ENCODE measurements at places on chromosomes 5 and 9.
A peak's percentile ranks its signal among the peaks of the same experiment; 100 is the strongest.

- DNase-seq: peak; percentile 70
Measured at GRCh38 chr9:127776195-127776923, 2.1 kb downstream of the SH2D3C start.

DNA sequence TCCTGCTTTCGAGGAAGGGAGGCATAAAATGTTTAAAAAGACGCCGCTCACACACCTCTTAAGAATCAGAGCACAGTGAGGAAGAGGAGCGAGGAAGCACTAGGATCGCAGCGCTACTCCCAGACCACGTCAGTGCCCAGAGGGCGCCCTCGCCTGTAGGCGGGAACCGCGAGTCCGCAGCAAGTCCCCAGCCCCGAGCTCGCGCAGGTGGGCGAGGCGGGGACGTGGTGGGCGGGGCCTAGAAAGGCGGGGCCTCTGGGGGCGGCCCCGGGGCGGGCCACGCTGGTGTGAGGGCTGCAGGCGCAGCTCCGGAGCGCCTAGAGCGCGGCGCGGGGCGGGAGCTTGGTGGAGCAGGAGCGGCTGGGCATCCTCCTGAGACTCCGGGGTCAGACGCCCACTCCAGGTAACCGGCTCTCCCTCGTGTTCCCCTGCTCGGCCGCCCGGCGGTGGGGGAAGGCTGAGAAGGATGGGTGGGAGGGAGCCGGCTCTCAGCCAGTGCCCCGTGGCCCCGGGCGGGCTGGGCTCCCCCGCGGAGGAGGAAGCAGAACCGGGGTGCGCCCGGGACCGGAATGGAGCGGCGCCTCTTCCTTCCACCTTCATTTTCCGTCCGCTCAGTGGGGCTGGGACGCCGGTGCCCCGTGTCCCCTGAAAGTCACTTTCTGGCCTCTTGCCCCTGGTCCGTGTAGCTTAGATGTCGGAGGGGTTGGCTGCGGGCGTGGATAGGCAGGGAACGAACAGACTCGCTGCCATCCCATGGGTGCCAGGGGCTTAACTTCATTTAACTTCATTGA lies at the start of gene GCNT1:
Gene GCNT1, plus strand, starts transcription at position 280 of the 791 bp plus-strand sequence. CDS start 43,200 bp downstream, outside the sequence.
- DNase-seq: peak; percentile 80

DNA sequence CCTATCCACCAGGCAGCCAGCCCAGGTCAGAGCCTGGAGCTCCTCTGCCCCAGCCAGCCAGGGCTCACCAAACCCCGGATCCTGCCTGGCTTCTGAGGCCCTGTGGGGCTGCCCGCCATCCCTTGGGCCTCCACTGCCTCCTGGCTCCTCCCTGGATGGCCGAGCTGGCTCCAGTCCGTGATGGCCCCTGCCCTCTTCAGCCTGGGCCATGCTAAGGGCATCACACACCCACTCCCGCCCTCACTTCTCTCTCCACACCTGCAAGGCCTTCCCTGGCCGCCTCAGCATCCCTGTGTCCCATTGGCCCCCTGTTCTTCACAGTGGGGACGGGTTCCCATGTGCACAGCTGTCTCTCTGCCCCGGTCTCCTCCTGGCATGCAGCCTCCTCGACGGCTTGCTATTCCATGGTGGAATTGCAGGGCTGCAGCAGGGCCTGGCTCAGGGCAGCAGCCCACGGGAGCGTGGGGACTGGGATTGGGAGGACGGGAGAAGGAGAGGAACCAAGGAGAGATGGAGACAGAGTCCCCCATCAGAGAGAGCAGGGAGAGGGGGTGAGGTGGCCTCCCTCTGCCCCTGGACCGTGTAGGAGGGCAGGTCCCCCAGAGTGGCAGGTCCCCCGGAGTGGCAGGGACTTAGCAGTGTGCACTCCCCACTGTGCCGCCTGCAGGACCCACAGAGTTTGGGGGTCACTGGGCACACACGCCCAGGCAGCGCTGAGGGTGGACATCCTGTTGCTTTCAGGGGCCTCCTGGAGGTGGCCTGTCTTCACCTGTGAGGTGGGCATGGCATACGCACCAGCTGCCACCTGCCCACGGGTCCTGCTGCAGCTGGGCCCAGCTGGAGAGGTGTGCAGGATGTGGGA lies 16.7 kb upstream of the RNU6ATAC start:
- no peak for DNase-seq

DNA sequence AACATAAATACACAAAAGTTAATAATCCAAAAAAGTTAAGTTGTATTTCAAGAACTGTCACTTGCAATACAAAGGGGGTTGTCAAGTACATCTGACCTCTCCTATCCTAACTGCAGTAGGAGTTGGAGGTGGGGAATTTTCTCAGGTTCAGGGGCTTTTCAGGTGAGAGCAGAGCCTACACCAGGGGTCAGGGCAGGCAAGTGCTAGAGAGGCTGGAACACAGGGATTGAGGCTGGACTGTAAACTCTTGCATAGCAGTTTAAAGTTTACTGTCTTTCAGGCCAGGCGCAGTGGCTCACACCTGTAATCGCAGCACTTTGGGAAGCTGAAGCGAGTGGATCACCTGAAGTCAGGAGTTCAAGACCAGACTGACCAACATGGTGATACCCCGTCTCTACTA lies 25.4 kb upstream of the RASGRF2 start:
- no peak for DNase-seq

DNA sequence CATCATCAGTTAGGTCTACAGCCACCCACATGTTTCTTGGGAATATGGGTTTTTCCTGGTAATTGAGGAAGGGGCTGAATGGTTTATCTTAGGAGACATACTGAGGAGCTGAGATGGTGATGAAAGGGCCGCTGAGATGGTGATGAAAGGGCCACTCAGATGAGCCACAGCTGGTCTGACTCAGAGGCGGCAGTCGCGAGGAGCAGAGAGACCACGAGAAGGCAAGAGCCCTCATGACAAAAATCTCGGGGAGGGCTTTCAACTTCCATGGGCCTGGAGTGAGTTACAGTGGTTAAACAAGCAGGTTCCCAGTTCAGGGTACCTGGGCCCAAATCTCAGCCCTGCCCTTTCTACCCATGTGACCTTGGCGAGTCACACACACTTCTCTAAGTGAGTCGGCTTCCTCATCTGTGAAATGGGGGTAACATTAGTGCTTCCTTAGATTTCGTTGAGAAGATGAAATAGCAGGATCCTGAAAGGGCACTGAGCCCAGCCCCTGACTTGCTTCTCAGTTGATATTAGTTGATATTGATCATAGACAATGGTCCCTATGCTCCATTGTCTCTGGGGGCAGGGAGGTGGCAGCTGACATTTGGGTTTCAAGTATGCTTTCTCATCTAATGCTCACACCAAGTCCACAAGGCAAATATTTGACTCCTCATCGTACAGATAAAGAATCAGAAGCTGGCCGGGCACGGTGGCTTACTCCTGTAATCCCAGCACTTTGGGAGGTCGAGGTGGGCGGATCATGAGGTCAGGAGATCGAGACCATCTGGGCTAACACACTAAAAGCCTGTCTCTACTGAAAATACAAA lies 169.5 kb downstream of the RGS3 start:
- DNase-seq: no peak

GRCh38 chr9:87236546-87236945 lies 261.1 kb upstream of the DAPK1 start:
- DNase-seq: no peak

DNA sequence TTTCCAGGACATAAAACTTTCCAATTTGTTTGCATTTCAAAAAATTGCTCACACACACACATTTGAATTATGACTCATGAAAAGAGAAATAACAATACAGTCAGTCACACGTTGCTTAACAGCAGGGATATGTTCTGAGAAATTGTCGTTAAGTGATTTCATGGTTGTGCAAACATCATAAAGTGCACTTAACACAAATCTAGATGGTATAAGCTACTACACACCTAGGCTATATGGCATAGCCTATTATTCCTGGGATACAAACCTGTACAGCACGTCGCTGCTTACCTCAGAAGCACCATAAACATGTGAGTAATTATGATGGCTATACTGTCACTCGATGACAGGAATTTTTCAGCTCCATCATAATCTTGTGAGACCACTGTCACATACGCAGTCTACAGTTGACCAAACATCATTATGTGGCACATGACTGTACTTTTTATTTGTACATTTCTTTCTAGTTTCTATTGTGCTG lies 378.2 kb downstream of the ACTL7B start:
- DNase-seq: no peak

DNA sequence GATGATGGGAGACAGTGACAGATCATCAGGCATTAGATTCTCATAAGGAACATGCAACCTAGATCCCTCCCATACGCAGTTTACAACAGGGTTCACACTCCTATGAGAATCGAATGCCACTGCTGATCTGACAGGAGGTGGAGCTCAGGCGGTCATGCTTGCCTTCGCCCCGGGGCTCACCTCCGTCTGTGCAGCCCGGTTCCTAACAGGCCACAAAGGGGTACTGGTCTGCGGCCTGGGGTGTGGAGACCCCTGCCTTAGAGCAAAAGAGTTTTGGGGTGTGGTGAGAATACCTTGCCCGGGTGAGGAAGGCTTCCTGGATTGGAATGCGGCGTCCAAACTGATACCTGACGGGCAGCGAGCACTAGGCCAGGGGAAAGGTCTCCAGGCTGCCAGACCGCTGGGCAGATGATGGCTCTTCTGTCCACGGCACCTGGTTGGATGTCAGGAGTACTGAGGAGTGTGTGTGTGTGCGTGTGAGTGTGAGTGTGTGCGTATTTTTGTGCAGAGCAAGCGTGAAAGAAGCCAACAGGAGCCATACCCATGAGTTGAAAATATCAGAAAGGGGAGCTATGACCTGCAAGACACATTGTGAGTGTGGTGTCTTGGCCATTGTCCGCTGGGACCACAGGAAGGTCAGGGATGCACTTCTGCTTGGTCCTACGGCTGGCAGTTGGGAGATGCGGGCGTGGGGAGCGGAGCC lies 55.4 kb downstream of the ACER2 start:
- DNase-seq: no peak

DNA sequence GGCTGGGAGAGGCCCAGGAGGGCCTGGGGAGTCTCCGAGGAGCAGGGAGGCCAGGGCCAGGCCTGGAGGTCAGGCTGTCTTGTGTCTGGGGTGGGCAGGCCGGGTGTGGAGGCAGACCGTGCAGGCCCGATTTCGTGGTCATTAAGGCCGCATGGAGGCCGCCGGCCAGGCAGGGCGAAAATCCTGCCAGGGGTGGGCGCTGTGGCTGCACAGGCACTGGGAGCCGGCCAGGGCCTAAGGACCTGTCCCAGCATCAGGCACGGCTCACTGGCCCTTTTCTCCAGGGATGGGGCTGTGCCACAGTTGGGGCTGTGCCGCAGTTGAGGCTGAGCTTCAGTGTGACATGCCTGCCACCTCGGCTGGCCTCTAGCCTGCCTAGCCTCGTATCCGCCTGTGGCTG lies 35.9 kb downstream of the ASS1 start:
- DNase-seq: no peak

DNA sequence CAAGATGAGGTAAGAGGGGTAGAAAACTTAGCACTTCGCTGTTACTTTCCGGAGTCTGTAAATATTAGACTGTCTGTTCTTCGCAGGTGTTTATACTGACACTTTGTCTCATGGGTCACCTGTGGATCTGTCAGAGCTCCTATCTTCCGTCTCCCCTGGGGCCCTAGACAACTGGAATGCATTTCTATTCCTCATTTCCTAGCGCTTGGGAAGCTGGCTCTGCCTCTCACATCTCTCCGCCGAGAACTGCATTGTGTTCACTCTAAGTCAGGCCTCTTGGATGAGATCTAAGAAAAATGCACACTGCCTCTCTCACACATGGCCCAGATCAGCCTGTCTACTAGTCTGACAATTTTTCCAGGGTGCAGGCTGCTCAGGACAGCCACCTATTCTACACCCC lies 39.5 kb downstream of the PCA3 start:
- DNase-seq: no peak

DNA sequence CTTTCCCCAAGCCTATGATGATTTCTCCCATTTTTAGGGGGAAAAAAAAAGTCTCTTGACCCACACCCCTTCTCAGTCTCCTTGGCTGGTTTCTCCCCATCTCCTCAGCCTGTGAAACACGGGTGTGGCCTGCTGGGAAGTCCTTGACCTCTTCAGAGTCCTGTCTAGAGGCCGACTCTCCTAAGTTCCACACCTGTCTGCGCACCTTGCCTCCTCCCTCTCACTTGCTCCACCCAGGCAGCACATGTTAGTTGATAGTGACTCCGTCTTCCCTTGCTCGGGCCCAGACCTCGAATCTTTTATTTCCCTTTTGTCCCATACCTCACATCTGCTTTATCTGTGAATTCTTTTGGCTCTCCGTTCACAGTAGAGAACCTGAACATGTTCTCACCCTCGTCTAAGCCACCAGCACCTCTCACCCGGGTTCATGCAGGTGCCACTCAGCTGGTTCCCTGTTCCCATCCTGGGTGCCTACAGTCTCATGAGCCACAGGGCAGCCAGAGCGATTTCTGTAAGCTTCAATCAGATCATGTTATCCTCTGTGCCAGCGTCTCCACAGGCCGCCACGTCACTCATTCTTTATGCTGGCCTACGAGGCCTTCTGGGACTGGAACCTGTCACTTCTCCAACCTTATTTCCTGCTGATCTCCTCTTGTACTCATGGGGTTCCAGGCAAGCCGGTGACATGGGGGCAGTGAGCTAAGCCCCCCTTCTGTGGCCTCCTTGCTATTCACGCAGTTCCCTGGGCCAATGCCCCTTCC lies 51.7 kb upstream of the LRRTM2 start:
- no peak for DNase-seq

GRCh38 chr9:127032256-127032655 lies 90.2 kb downstream of the ANGPTL2 start:
- DNase-seq: no peak

- no peak for DNase-seq
Measured at GRCh38 chr5:147445917-147446316, 64.0 kb downstream of the DPYSL3 start.

- DNase-seq: no peak
Measured at GRCh38 chr5:162217037-162217436, 149.5 kb downstream of the GABRG2 start.

GRCh38 chr5:10701567-10702039 lies 59.4 kb downstream of the DAP start:
- DNase-seq: no peak

DNA sequence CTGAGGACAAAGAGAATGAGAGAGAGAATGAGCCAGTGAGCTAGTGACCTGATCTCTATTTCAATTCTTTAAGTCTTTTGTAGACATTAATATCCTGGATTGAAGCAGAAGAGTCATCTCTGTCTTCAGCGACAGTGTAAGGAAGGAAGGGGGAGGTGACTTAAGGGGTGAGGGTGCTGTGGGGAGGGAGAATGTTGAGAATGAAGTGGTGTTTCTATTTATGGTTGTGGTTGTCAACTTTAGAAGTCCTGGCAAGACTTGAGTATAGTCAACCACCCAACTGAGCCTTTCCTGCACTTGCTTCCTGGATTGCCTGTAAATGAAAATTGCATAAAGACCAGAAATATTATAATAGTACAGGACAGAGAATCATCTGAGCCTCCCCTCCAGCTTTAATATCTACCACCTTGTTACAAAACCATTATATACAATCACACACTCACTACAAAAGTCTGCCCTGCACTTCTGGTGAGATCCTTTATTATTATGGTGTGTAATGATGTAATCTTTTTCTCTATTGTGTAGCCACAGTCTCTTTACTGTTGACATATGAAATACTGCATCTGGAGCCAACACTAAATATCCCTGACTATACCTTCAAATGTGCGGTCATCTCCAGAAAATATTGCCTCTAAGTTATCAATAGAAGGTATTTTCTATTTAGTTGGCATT lies 91.7 kb downstream of the NTRK2 start:
- no peak for DNase-seq

- DNase-seq: no peak
Measured at GRCh38 chr5:132998556-132998955, 27.8 kb downstream of the ZCCHC10 start.
